ENCODE measurements at places on chromosomes 12 and 14. TPM values are rescaled to one million over a fixed set of nuclear protein-coding genes. Genes with fewer than 3 reads are reported as not detected.

DNA sequence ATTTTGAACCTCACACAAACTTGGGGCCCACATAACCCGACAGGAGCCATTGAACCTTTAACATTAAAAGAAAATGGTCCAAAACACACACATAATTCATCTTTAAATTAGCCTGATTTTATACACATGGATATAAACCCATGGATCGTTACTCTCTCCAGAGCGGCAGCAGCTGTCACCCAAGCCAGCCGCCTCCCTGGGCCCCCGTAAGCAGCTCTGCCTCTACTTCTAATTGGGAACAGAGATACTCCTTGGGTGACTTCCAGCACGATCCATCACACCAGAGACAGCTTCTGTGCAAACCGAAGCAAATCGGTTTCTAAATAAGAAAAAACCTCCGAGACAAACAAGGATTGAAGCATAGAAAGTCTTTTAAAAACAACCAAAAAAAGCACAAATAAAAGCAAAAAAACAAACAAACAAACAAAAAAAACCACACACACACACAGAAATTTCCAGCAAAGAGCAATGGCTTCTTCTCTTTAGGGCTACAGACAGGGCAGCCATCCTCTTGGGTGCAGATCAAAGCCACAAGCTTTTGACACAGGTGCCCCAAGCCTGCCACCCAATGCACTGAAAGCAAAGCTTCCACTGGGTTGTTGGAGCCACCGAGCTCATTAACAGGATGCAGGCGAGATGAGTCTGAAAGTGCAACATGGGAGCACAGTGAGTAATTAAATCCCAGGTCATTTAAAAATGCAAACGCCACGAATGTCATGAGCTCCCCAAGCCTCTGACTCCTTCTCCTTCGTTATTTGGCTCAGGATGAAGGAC, 156.9 kb downstream of the DPF3 start:
- H3K4me3 ChIP-seq = no peak overlapping the region
- no peaks in the 10 kb centered on the region for H3K4me1 ChIP-seq
- H3K27ac ChIP-seq = no peak overlapping the region
- H3K36me3 ChIP-seq = no peaks in the 10 kb centered on the region
- no peaks in the 10 kb centered on the region for H3K27me3 ChIP-seq

- no peaks in the 10 kb centered on the region for H3K4me1 ChIP-seq
- H3K36me3 ChIP-seq = no peaks in the 10 kb centered on the region
- DNase-seq = no peak
Measured at GRCh38 chr14:68094752-68095151, 275.2 kb downstream of the RAD51B start.

DNA sequence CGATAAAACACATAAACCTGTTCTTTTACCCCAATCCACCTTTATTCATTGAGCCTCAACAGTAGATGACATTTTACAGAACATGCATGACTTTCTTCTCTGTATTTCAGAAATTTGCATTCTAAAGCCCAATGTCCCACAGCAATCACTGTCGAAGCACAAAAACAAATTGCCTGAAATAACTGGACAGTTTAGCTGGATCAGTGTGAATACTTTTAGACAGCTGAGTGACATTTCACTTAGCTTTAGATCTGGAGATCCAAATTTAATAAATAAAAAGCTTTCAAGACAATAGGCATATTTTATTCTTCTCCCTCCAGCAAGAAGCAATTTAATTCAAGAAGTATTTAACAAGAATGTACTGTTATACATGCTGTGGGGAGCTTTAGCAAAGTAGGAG, 109.1 kb upstream of the FSCB start:
- H3K4me1 ChIP-seq = no peaks in the 10 kb centered on the region
- H3K27me3 ChIP-seq = no peaks in the 10 kb centered on the region
- DNase-seq = no peak
- H3K36me3 ChIP-seq = no peaks in the 10 kb centered on the region

- no peak overlapping the region for H3K27ac ChIP-seq
- no peak overlapping the region for H3K4me3 ChIP-seq
- no peak for DNase-seq
- no peaks in the 10 kb centered on the region for H3K4me1 ChIP-seq
Measured at GRCh38 chr12:76881142-76881541, 2.3 kb upstream of the CSRP2 start.

- H3K36me3 ChIP-seq = no peaks in the 10 kb centered on the region
- no peak for DNase-seq
- no peaks in the 10 kb centered on the region for H3K4me1 ChIP-seq
- H3K27me3 ChIP-seq = peaks cover 21% of the 10 kb centered on the region
Measured at GRCh38 chr12:108131657-108132126, 2.6 kb downstream of the WSCD2 start.

GRCh38 chr12:47867495-47867941, 37.3 kb downstream of the VDR start:
- DNase-seq = no peak
- no peaks in the 10 kb centered on the region for H3K36me3 ChIP-seq
- no peak overlapping the region for H3K4me3 ChIP-seq
- no peaks in the 10 kb centered on the region for H3K27me3 ChIP-seq

DNA sequence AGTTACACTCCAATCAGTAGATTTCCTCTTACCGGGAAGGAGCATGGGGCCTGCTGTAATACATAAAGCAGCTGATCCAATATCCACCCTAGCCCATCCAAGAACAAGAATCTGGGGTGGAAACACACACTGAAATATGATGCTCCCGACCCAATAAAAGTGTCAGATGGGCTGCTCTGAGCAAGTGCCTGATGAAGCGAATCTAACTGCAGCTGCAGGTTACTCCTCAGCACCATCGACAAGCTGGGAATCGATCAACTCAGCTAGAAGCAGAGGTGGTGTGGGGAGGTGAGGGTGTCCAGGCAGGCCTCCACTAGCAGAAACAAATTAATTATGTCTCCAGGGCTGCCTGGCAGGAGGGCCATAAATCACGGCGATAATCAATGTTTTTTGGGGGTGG, 64.0 kb upstream of the WSCD2 start:
- peaks cover 4% of the 10 kb centered on the region for H3K27me3 ChIP-seq
- H3K4me1 ChIP-seq = no peaks in the 10 kb centered on the region
- H3K27ac ChIP-seq = no peak overlapping the region
- no peak for DNase-seq

DNA sequence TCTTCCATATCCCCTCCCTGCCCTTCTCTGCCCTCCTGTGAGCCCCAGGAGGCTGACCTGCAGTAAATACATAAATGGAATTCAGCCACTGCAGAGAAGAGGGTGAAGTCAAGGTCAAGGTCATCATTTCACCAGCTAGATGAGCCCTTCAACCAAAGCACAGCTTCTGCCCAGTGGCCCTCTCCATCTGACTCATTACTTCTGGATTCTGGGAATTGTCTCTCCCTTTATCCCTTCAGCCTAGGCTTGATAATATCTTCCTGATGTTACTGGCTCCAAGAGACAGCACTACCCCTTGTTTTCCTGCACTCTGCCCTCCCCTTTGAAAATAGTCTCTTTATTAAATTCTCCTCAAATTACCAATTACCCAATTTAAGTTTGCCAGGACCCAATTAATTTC, 64.5 kb downstream of the TTC9 start:
- no peak overlapping the region for H3K4me3 ChIP-seq
- no peaks in the 10 kb centered on the region for H3K36me3 ChIP-seq
- H3K27ac ChIP-seq = no peak overlapping the region
- no peaks in the 10 kb centered on the region for H3K27me3 ChIP-seq
- no peaks in the 10 kb centered on the region for H3K4me1 ChIP-seq

DNA sequence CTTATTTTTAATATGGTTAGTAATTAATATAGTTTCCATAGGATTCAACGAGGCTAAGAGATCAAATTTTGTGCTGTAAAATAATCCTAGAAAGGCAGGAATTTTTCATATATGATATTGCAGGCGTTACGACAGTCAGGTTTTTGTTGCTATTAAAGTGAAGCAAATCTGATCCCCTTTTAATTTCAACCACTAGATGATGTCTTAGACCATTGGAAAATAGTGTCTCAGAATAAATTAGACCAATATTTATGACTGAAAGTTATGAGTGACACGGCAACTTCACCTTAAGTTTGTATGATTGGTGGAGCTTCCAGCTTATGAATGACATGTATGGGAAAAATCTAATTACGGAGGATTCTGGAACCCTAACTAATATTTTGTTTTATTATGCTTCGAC, 2.5 kb downstream of the TPH2 start:
- no peak for DNase-seq
- H3K27me3 ChIP-seq = no peaks in the 10 kb centered on the region
- H3K36me3 ChIP-seq = no peaks in the 10 kb centered on the region
- H3K27ac ChIP-seq = no peak overlapping the region
- H3K4me3 ChIP-seq = no peak overlapping the region
- no peaks in the 10 kb centered on the region for H3K4me1 ChIP-seq

- H3K4me3 ChIP-seq = no peak overlapping the region
- H3K4me1 ChIP-seq = no peaks in the 10 kb centered on the region
- no peak overlapping the region for H3K27ac ChIP-seq
Measured at GRCh38 chr14:83746336-83746735, 1783.6 kb upstream of the FLRT2 start.

DNA sequence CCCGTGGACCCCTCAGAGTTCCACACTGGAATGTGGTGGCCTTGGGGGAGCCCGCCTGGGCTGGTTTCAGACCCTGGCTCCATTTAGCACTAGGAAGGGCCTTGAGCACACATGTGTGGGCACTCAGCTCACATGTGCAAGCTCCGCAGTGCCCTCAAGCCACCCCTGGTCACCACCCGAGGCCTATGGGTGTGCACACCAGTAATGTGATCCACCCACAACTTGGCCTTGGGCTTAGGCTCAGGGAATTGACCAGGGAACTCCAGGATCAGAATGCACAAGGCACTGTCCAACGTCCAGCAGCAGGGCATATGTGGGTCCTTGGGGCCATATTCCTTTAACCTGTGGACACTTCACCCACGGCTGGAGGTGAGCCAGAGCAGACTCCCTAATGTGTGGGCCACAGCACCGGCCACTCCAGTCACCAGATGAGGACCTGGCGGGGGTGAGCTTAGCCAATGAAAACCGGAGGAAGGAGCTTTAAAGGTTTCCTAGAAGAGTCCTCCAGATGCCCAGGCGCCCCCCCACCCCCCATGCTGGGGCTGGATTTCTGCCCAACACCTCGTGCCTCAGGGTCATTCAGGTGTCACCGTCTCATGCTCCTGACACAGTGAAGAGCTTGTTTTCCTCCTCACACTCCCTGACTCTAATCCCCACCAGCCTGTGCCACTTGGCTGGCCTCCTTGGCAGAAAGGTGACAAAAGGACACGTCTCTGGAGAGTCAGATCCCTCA, 209.2 kb downstream of the ZFP36L1 start:
- H3K36me3 ChIP-seq = no peaks in the 10 kb centered on the region
- no peaks in the 10 kb centered on the region for H3K4me1 ChIP-seq
- no peak overlapping the region for H3K27ac ChIP-seq
- H3K27me3 ChIP-seq = no peaks in the 10 kb centered on the region
- no peak overlapping the region for H3K4me3 ChIP-seq

DNA sequence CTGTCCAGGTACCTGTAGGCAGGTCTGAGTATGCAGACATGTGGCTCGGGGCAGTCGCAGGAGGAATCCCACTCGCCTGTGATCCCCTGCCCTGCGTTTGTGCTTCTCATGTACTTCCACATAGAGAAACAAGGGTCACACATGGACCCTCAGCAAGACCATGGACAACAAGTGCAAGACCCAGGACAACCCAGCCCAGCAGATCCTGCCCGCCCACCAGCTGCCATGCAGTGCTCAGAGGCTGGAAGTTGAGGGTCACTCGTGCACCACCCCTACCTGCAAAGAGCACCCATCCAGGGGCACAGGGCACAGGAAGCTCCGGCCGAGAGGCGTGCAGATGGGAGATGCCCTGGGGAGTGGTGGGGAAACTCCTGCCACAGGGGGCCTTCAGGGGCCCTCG, 67.5 kb upstream of the C14orf180 start:
- H3K4me3 ChIP-seq = no peak overlapping the region
- no peaks in the 10 kb centered on the region for H3K27me3 ChIP-seq
- no peaks in the 10 kb centered on the region for H3K36me3 ChIP-seq
- no peak for DNase-seq
- H3K27ac ChIP-seq = no peak overlapping the region

DNA sequence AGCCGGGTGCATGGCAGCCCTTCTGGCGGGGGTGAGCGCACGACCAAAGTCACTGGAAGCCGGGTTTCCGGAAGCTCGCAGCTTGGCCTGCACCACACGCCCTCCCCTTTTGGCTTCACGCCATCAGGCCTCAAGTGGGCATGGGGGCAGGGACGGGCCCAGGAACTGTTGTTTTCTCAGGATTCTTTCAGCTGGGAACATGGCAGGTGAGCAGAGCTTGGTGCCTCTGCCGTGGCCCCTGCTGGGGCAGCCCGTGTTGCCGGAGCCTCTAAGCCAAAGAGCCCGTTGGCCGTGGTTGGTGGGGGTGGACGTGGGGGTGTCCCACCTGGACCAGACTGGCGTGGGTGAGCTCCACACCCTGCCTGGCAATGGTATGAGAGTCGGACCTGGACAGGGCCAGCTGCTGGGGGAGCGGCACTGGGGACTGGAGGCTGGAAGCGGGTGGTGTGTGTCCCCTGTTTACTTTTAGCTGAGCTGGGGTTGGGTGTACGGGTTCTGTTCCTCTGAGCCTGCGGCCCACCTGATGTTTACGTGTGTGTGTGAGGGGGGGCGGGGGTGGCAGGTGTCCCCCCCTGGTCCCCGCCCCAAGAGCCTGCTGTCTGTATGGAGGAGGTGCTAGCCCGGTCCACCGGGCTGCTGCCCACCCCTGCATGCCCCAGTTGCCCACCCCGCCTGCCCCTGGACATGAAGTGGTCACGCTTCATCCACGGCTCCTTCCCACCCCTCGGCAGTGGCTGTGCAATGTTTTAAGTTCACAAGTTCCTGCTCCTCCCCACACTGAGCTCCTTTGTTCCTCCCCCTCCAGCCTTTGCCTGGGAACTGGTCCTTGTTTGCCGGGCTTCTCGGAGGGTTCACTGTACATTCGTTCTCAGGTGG, 28.7 kb upstream of the PLD4 start:
- no peak overlapping the region for H3K4me3 ChIP-seq
- no peak overlapping the region for H3K27ac ChIP-seq
- no peak for DNase-seq
- no peaks in the 10 kb centered on the region for H3K36me3 ChIP-seq

GRCh38 chr14:63897721-63898163, 44.9 kb downstream of the SYNE2 start:
- H3K4me1 ChIP-seq = no peaks in the 10 kb centered on the region
- no peak for DNase-seq
- H3K27me3 ChIP-seq = no peaks in the 10 kb centered on the region
- H3K4me3 ChIP-seq = no peak overlapping the region
- H3K36me3 ChIP-seq = no peaks in the 10 kb centered on the region

- no peak for DNase-seq
- H3K27me3 ChIP-seq = no peaks in the 10 kb centered on the region
- H3K4me3 ChIP-seq = no peak overlapping the region
- H3K36me3 ChIP-seq = no peaks in the 10 kb centered on the region
- no peak overlapping the region for H3K27ac ChIP-seq
Measured at GRCh38 chr12:21962236-21962635, 21.0 kb upstream of the ABCC9 start.

Gene HHIPL1
- 0.49 TPM for total RNA-seq

Gene CPSF6
- total RNA-seq = 17.7 TPM

Gene JKAMP
- total RNA-seq = 15.9 TPM

Gene TBC1D30
- total RNA-seq = 1.2 TPM

Gene IAPP
- total RNA-seq = not detected

Gene KRT71
- not detected for total RNA-seq

Gene PTCSC3
- total RNA-seq = not detected

Data from right lobe of liver (tissue), 6 donors.